ENCODE measurements at places on chromosomes 12 and 14. TPM values are rescaled to one million over a fixed set of nuclear protein-coding genes. Genes with fewer than 3 reads are reported as not detected.

GRCh38 chr12:80498059-80498728 lies 54.2 kb downstream of the PTPRQ start:
- DNase-seq, result no peak

Gene KITLG
- total RNA-seq, result 13.8 TPM

Gene NYNRIN
- 11.6 TPM for total RNA-seq

GRCh38 chr12:104698871-104699270 lies 242.1 kb downstream of the CHST11 start:
- DNase-seq, result no peak

- no peak for DNase-seq
Measured at GRCh38 chr12:4293966-4294505, 20.5 kb downstream of the CCND2 start.

- DNase-seq, result no peak
Measured at GRCh38 chr14:58662759-58663158, 25.0 kb downstream of the DACT1 start.
